ENCODE measurements at places on chromosomes 1 and 21.

GRCh38 chr1:15391366-15391765 lies 18.3 kb upstream of the EFHD2 start:
- DNase-seq = no peak

DNA sequence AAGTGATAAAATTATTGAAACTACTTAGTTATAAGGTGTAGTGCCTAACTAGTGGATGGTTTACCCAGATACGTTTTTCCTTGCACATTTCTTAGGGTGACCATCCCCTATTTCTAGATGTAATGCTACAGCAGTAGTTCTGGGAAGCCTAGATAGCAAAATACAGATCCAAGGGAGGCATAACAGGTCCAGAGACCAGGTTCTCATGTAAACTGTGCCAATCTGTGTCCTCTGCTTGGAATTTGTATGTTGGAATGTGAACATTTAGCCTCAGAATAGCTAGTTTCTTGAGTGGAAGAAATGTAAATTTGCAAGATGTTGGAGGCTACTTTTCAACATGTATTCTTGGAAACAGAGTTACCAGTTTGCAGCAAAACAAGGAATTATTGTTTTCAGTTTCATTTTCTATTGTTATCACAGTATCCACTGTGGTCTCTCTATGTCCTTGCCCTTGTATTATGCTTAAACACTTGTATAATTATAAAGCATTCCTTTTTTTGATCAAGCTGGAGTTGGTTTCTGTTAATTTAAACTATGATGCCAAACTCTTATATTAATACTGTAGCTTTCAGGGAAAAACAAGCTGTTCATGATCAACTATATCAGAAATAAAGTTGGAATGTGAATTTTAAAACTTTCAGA lies 102.0 kb upstream of the BRINP3 start:
- DNase-seq = no peak

GRCh38 chr1:25933479-25934365 lies 27.5 kb upstream of the STMN1 start:
- no peak for DNase-seq

DNA sequence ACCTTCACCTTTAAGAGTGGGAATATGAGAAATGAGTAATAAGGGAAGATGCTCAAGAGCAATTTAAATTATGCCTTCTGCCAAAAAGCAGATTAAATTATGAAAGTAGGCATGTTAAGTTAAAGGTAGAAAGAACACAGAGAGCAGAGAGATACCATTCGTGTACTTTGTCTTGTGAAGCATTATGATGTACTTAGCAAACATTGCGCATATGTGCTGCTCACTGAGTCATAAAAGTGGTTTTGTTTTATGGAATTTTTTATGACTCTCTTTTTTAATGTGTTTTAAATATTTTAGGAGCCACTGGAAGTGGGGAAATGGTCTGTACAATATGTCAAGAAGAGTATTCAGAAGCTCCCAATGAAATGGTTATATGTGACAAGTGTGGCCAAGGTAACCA lies 35.3 kb downstream of the MTF2 start:
- no peak for DNase-seq

GRCh38 chr1:173715538-173715844 lies 710 bp downstream of the KLHL20 start:
- DNase-seq = no peak

DNA sequence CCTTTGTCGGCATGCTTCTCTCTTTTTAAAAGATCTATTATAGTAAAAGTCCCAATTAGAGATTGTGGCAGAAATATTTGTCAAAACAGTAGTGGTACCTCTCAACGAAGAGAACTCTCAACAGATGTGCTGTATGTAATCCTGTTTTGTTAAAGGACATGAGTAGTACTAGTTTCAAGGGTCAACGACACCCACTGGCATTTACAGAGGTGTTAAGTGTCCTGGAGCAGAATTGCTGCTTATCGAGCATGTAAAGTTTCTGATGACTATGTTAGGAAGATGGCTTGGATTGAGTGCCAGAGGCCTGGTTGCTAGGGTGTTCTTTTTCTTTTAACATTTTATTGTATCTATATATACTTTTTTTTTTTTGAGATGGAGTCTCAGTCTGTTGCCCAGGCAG lies 27.1 kb downstream of the CELF3 start:
- no peak for DNase-seq

- DNase-seq = no peak
These were observed 128.5 kb downstream of the DAB1 start for GRCh38 chr1:57295326-57295725.

DNA sequence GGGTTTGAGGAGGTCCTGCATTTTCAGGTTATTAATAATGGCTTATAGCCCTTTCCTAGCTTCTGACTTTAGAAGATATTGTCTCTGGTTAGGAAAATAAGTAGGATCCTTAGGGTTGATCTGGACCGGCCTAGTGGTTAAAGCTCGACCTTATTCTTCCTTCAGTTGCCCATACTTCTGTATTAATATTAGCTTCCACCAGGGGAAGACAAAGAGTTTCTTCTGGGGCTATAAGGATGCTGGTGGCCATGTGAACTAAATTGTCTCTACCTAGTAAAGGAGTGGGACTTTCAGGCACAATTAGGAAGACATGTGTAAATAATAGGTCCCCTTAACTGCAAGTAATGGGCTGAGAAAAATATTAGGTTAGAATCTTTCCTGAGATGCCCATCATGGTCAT lies 20.6 kb upstream of the FCGR2A start:
- no peak for DNase-seq

- no peak for DNase-seq
These were observed 81.9 kb upstream of the GALNT2 start for GRCh38 chr1:229984992-229985612.

DNA sequence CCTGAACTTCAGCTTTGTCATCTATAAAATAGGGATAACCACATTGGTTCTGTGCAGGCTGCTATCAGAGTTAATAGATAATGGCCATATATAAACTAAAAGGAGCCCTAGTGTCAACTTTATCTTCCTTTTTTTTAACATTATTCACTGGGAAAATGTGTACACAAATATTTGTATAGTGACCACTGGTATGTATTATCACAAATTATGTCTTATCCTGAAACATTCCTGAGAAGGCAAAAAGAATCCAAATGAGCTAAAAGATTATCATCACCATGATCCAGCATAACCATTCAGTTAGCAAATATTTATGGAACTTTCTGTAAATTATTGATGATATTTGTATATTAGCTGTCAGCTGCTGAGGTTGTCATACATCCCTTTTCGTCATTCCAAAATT lies 16.6 kb downstream of the ANGPTL3 start:
- DNase-seq = no peak

DNA sequence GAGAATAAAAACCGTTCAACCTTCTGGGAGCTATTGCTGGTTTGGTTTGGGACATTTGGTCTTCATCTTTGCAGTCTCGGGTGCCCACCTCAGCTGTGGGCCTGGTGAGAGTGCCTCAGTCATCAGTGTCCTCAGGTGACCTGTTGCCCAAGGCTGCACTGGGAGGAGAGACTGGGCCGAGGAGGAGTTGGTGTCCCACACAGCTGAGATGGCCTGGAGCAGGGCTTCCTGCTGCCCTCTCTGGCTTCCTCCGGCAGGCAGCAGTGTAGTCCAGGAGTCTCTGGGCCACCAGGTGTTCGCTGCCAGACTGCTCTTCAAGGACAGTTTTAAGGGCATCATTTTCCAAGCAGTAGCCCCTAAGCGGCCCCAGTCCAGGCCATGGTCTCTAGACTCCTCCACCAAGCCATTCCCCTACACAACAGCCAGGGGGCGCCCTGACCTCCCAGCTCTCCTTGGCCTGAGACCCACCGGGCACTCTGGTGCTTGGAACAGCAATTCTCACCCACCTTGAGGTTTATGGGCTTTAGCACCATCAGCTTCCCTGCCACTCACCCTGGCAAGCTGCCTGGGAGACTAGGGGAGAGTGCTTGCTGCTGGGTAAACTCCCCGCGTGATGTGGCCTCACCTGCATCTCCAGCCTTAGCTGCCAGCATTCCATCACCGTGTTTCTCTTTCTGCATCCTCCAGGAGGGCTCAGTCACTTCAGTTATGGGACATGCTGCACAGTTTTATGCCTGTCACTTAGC lies 9.1 kb upstream of the SYTL1 start:
- DNase-seq = no peak
